ENCODE measurements at places on chromosomes 7 and 10.

DNA sequence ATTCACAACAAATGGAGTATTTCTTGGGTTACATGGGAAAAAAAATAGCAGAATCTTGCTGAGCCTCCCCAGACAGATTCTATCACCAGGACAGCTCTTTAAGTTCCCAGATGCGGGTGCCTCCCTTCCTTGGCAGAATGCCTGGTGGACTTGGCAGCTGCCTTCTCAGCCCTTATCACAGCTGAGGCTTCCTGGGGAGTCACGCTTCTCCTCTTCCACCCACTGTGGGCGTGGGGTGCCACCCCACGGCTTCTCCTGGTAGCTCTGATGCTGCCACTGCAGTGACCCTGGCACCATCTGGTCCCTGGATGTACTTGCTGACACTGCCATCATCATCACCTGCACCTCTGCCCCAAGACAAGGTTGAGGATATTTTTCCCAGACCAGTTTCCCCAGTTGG is 16.2 kb upstream of the NME8 start:
- DNase-seq = no peak

GRCh38 chr7:56125831-56126230 is 9.6 kb upstream of the NUPR2 start:
- DNase-seq = no peak

DNA sequence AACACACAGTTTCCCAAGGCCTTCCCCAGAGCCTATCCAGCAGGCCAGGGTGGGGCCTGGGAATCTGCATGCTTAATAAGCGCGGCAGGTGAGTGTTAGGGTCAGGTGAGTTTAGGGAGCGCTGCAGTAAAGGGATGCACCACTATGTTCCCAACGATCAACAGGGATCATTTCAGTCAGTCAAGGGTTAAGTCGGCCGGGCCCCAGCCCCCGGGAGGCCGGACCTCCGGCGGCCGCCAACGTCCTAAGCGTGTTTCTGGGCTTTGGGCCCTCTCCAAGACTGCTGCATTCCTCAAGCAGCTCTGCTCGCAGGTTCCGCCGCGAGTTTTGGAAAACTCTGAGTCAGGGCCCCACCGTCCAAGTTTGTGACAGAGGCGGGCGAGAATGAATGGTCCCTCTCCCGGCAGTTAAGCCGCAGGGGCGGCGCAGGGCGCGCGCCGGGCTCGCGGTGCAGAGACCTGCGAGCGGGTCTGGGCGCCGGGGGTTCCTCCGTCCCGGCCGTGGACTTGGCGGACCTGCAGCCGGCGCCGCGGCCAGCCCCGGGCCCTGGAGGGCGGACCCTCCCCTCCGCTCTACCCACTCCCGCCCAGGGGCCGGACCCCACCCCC is 81.6 kb downstream of the ARHGAP22 start:
- DNase-seq = no peak

GRCh38 chr10:357201-357950 is 222.1 kb downstream of the ZMYND11 start:
- DNase-seq = no peak

- DNase-seq = no peak
These were observed 7.9 kb downstream of the LDB1 start for GRCh38 chr10:102112210-102112817.

DNA sequence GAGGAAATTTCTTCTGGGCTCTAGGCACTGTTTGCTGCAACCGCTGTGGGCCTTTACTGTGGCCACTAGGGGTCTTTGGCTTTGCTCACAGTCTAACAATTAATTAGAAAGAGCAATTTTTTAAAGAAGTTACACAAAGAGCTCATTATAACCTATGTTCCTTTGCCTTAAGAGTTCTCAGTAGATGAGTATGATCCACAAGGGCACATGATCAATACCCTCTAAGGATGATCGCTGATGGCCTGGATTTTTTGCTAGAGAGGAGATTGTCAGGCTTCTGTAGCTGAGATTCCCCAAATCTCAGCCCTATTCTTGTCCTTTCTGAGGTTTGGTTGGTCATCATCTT is 80.8 kb upstream of the RHOBTB1 start:
- DNase-seq = no peak

- DNase-seq = no peak
These were observed 159.6 kb upstream of the IGFBP3 start for GRCh38 chr7:46080595-46081159.

- no peak for DNase-seq
These were observed 84.7 kb downstream of the NKX6-2 start for GRCh38 chr10:132701099-132701845.

DNA sequence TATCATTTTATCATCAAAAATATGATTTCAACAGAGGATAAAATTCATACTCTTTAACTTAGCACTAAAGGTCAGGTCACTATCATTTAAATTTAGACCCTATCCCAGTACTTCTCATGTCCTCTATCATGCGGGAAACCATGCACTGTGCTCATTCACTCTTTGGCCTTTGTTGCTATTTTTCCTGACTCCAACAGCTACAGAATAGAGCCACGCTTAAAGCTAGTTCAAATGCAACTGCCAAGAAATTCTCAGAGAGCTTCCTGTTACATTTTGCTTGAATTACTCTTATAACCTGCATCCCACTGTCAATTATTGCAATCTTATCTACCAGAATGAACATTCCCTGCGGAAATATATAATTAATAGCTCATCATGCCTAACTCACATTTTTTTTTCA is 58.3 kb downstream of the SEMA3A start:
- no peak for DNase-seq

DNA sequence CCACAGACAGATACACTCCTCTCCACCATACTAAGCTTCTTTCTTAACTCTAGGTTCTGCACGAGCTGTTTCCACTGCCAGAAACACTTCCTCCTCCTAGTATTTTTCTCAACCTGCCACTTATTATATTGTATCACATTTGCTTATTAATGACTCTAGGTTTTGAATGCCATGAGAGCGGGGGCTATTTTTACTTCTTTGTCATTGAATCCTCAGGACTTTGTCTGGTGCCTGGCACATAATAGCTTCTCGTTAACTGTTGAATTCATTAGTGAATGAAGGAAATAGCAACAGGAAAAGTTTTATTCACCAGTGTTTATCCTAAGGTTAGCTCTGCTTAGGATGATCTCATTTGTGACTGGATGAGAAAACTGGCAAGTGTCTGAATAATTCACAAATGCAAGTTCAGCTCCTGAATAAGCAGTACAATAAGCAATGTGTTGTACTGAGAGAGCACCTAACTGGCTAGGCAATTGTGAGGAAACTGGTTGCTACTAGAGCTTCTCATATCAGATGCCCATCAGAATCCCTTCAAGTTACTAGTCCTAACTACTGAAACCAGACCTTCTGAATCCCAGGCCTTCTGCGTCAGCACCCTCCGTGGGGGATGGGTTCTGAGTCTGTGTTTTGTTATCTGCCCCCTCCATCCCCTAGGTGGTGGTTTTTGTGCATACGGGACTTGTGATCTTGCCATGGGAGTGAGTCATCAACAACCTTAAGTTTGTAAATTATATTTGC is 92.7 kb downstream of the LSMEM1 start:
- no peak for DNase-seq

GRCh38 chr10:2970190-2970823 is 97.0 kb upstream of the PFKP start:
- DNase-seq = no peak

DNA sequence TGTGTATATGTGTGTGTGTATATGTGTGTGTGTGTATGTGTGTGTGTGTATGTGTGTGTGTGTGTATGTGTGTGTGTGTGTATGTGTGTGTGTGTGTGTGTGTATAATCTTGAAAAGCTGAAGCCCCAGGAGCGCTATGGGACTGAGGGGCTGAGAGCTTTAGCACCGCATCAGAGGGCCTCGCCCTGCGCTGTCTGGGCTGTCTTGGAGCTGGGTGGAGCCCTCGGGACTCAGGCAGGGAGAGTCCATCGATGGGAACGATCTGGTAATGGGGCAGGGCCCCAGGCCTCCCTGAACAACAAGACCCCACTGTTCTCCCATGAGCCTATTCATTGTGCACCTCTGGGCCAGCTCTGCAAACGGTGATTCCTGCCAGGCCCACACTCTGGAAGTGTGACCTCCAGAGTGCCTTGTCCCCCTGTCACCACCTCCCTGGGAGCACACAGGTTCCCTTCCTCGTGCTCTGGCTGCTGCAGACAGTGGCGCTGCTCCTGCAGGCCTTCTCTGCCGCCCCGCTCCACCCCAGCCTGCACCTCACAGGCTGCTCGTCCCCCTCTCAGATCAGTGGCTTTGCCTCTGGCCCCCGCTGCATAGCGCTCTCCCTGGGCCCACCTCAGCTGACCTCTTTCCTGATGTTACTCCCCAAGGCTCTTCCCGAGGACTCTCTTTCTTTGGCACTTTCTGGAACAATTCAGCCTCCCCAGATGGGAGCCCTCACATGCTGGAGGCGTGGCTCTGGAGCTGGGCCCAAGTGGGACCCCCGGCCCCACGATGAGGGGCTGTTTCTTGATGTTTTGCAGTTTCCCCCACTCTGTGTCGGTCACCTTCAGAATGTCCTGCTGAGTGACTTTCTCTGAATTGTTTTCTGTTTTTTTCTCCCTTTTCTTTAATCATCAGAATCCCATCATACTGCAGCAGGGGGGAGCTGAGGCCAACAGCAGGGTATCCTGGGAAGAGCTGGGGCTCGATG is 542.2 kb upstream of the FOXK1 start:
- no peak for DNase-seq

DNA sequence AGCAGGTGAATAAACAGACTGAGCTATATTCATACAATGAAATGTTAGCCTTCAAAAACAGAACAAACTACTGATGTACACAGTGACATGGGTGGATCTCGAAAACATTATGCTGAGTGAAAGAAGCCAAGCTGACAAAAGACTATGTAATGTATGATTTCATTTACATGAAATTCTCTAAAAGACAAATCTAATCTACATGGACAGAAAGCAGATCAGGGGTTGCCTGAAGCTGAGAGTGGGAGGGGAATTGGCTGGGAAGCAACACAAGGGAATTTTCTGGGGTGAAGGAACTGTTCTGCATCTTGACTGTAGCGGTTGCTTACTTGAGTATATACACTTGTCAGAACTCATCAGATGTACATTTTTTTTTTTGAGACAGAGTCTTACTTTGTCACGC is 121.7 kb upstream of the SVIL start:
- DNase-seq = no peak

GRCh38 chr10:14703631-14704001 is 71.1 kb downstream of the FAM107B start:
- DNase-seq = no peak

- no peak for DNase-seq
These were observed 670 bp downstream of the RCC1L start for GRCh38 chr7:75072981-75073283.

GRCh38 chr7:112103246-112103645 is 103.0 kb downstream of the DOCK4 start:
- no peak for DNase-seq

- DNase-seq = no peak
These were observed 1.1 kb upstream of the IQUB start for GRCh38 chr7:123535517-123535916.

- DNase-seq = no peak
These were observed 786 bp upstream of the AKR1C4 start for GRCh38 chr10:5195727-5196374.

Data from activated CD4-positive, alpha-beta T cell treated with anti-CD3 and anti-CD28 coated beads, Interleukin-2, amount 50 U/mL, for 4 hours (primary cell).